Activated naive CD4-positive, alpha-beta T cell treated with anti-CD3 and anti-CD28 coated beads for 36 hours (primary cell): ENCODE measurements at places on chromosomes 12 and 14. TPM values are rescaled to one million over a fixed set of nuclear protein-coding genes. Genes with fewer than 3 reads are reported as not detected.
A peak's percentile ranks its signal among the peaks of the same experiment; 100 is the strongest.

- no peak for DNase-seq
Observed at GRCh38 chr14:28767853-28768741, 1.5 kb downstream of the FOXG1 start.

- DNase-seq = no peak
Observed at GRCh38 chr14:72462056-72462455, 431.8 kb downstream of the DPF3 start.

GRCh38 chr12:122956035-122956434 lies 10.2 kb downstream of the ABCB9 start:
- no peak for DNase-seq

DNA sequence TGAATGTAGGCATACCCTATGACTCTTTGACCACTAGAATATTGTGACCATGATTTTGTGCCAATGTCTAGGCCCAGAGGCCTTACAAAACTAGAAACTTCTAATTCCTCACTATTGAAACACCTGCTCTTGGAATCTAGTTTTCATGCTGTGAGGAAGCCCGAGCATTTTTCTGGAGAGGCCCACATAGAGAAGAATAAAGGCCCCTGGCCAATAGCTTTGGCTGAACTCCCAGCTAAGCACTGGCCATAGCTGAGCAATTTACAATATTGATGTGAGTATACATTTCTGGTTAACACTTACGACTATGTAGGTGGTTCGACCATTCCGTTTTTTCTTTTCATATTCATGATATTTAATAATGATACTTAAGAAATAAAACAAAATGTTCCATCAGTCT lies 190.3 kb downstream of the KCNH5 start:
- no peak for DNase-seq

DNA sequence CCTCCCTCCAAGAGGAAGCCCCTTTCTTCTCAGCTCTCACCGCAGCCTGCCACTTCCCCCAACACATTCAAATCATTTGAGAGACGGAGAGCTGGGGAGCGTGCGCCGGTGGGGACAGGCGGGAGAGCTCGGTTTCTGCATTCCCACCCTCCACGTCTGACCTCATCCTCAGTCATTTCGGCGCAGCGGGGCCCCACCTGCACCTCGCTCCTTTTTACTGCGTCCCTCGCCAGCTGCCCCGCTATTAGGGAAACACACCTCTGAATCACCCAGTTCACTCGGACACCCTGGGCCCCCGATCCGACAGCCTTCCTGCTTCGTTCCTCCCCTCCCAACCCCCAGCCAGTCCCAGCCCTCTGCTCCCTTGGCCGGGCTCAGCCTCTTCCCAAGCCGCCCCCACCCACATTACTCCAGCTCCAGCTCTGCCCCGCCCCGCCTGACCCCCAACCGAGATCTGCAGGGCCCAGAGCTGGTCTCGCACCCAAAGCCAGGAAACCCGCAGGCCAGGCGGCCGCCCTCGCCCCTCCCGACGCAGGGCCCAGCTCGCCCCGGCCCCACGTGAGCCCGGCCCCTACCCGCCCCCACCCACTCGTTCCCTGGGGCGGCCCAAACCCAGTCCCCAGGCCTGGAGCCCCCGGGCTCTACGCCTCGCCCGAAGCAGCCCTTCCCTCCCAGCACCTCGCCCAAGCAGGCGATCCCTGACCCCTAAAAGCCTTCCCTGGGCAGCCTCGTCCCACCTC lies 783 bp downstream of the CORO1C start:
- DNase-seq = peak; percentile 73

- no peak for DNase-seq
Observed at GRCh38 chr14:39548358-39548757, 116.1 kb upstream of the FBXO33 start.

DNA sequence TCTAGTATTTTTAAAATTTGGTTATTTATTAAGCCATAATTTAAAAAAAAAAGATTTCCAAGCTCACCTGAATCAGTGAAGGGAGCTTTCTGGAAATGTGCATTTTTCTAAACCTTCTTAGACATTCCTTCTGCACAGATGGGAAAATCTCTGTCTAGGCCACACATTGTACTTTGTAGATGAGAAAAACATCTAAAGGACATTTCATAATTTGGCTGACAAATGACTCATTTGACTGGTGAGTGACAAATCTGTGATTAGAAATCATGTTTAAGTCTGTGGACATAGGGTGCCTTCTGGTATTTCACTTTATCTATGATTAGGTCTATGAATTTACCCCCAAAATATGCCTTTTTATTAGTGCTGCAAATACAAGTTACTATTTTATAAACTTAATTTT lies 1044.9 kb upstream of the FLRT2 start:
- no peak for DNase-seq

- DNase-seq = no peak
Observed at GRCh38 chr12:71731439-71732356, 23.0 kb upstream of the RAB21 start.

- DNase-seq = no peak
Observed at GRCh38 chr12:53489242-53489864, 9.9 kb downstream of the MAP3K12 start.

GRCh38 chr12:2925322-2925995 lies 33.7 kb upstream of the TEAD4 start:
- no peak for DNase-seq

GRCh38 chr12:104763168-104763805 lies 194.8 kb downstream of the SLC41A2 start:
- DNase-seq = peak; percentile 49

- no peak for DNase-seq
Observed at GRCh38 chr12:131990066-131990979, 40.6 kb downstream of the EP400 start.

Gene PIWIL1
- not detected for total RNA-seq

Gene GLRX5
- 34.6 TPM for total RNA-seq

Gene RIPK3
- total RNA-seq = 5.9 TPM

Gene SDR39U1
- 70.5 TPM for total RNA-seq

Gene GALNT8
- total RNA-seq = 0.42 TPM
